ENCODE measurements at places on chromosomes 6 and 20. TPM values are rescaled to one million over a fixed set of nuclear protein-coding genes. Genes with fewer than 3 reads are reported as not detected.

- DNase-seq: no peak
Measured at GRCh38 chr20:11496380-11496779, 421.3 kb upstream of the BTBD3 start.

DNA sequence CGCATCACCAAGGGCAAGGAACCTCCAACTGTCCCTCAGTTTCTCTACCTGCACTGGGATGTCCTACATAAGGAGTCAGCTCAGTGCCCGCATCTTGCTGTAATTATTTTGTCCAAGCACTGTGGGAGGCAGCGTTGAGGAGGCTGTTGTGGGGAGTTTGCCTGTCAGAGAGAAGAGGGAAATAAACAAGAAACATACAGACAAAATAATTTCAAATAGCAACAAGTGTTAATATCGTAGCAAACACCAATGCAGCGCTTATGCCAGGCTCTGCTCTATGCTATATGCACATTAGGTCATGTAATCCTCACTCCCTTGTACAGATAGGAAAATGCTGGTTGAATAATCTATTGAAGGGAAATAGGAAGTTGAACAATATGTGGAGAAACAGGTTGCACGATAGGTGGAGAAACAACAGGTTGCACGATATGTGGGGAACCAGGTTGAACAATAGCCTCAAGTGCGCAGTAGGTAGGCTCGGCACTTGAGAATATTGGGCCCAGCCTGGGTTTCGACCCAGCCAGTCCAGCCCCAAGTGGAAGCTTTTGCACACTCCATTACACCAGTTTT is 91.2 kb upstream of the SIRPA start:
- DNase-seq: no peak

- no peak for DNase-seq
Measured at GRCh38 chr6:128723667-128724066, 159.3 kb upstream of the LAMA2 start.

DNA sequence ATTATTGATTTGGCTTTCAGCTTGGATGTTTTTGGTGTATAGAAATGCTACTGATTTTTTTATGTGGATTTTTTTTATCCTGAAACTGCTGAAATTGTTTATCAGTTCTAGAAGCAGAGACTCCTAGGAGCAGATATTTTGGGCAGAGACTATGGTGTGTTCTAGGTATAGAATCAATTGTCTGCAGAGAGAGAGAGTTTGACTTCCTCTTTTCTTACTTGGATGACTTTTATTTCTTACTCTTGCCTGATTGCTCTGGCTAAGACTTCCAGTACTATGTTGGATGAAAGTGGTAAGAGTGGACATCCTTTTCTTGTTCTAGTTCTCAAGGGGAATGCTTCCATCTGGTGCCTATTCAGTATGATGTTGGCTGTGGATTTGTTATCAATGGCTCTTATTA is 370.6 kb downstream of the PHF3 start:
- no peak for DNase-seq

DNA sequence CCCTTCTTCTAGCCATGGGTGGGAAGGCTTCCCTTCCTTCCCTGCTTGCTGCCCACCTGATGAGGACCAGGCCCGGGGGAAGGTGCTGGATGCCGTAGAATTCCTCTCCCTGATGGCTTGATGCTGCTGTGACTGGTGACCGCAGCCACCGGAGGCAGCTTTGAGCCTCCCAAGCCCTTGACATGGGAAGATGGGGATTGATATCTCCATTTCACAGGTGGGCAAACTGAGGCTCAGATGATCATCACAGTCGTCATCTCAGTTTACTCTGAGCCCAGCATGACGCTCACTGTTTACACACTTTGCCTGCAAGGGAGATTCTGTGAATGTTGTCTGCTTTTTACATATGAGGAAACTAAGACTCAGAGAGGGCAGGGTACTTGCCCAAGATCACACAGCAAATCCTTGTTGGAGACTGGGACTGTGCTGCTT is 43.9 kb downstream of the SRC start:
- no peak for DNase-seq

DNA sequence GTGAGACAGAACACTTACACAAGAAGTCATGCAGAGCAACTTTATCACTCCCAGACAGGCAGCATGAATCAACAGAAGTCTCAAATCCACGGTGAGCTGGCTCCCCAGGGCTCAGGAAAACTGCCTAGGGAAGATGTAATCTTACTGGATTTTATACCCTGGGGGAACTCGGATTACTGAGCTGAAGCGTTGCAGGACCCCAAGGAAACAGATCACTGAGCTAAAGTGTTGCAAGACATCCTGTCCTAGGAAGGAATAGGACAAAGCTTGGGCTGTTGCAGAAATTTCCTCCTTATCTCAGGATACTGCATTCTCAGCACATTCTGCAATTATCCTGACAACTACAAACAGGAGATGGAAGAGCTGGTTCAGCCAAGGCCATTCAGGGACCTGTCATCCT is 224.8 kb downstream of the TFAP2A start:
- no peak for DNase-seq

The POPDC3 gene
- 42.2 TPM for total RNA-seq
